Renal pelvis (tissue), 12 donors: ENCODE measurements at places on chromosomes 11 and 22. TPM values are rescaled to one million over a fixed set of nuclear protein-coding genes. Genes with fewer than 3 reads are reported as not detected.

FOLR2 gene
- 10.1 TPM for polyA plus RNA-seq

OR6T1 gene
- polyA plus RNA-seq, result not detected

DNA sequence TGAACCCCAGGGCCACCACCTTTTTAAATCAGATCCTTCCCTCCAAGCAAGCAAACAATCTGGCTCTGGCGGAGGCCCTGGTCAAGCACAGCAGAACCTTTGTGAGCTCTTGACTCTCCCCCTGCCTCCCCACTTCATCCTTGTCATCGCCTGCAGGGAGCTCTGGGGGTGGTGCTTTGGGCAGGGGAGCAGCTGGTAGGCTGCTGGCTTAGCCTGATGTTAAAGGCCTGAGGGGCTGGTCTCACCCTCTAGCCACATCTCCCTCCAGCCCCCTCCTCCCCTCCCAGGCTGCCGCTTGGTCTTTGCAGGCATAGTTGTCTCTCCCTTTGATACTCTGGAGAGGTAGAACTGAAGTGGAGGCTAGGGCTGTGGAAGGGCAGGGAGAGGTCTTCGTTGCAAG lies 50.9 kb downstream of the THAP12 start:
- DNase-seq, result no peak

- DNase-seq, result no peak
Observed at GRCh38 chr11:128903248-128904061, 12.3 kb downstream of the KCNJ5 start.

GRCh38 chr11:114401311-114401710 lies 845 bp downstream of the RBM7 start:
- no peak for DNase-seq
